ENCODE measurements at places on chromosomes 1 and 21.

GRCh38 chr21:34844013-34844923 lies 175.5 kb downstream of the CLIC6 start:
- no peak overlapping the region for H3K4me3 ChIP-seq
- DNase-seq, result peak; percentile 58
- no peaks in the 10 kb centered on the region for H3K27me3 ChIP-seq

DNA sequence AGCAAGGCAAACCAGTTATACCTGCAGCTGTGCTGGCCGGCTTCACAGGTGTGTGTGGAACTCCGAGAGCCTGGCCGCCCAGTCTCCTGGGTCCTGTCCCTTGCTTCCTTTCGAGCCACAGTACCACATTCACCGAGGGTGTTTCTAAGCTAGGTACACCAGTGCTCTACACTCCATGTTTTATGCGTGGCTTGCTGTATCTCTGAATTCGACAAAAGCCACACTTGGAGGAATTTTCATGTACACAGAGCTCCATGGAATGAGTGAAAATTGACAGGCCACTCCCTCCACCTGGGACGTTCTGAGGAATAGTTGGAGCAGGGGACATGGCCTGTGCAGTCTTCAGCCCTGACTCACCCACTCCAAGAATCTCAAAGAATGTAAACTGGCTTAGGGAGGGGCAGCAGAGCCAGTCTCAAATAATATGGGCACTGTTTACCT lies 14.0 kb downstream of the ETS2 start:
- H3K4me1 ChIP-seq, result peaks cover 6% of the 10 kb centered on the region
- H3K4me3 ChIP-seq, result no peak overlapping the region
- peak; percentile 88 for DNase-seq
- H3K27ac ChIP-seq, result peak overlapping the region; percentile 71
- no peaks in the 10 kb centered on the region for H3K27me3 ChIP-seq

DNA sequence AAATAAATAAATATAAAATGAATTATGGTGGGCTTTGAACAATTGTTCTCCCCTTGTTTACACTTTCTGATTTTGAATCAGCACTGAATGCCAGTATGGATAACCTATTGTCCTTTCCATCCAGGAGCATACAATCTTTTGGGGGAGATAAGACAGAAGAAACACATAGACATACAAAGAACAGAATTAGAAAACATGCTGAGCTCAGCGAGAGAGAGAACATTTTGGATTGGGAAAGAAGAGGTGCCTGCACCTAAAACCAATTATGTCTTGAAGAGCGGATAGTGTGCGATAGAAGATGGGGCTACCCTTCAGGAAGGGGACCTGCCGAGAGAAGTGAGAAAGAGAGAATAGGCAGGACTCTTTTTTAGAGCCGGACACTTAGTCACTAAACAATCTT lies 6.6 kb downstream of the PGM1 start:
- H3K36me3 ChIP-seq, result no peaks in the 10 kb centered on the region
- H3K27me3 ChIP-seq, result no peaks in the 10 kb centered on the region
- H3K4me3 ChIP-seq, result no peak overlapping the region
- no peaks in the 10 kb centered on the region for H3K4me1 ChIP-seq
- no peak for DNase-seq

- peaks cover 6% of the 10 kb centered on the region for H3K4me1 ChIP-seq
- no peak overlapping the region for H3K4me3 ChIP-seq
- H3K27ac ChIP-seq, result no peak overlapping the region
- H3K36me3 ChIP-seq, result no peaks in the 10 kb centered on the region
- no peaks in the 10 kb centered on the region for H3K27me3 ChIP-seq
Observed at GRCh38 chr1:99964806-99965205, 5.0 kb upstream of the SLC35A3 start.

- H3K27ac ChIP-seq, result no peak overlapping the region
- H3K4me1 ChIP-seq, result no peaks in the 10 kb centered on the region
- no peak for DNase-seq
- H3K27me3 ChIP-seq, result no peaks in the 10 kb centered on the region
- no peak overlapping the region for H3K4me3 ChIP-seq
- H3K36me3 ChIP-seq, result no peaks in the 10 kb centered on the region
Observed at GRCh38 chr1:54812801-54813484, 11.8 kb upstream of the TTC22 start.

- no peaks in the 10 kb centered on the region for H3K27me3 ChIP-seq
- DNase-seq, result no peak
Observed at GRCh38 chr1:92872719-92873118, 40.9 kb downstream of the RPL5 start.

DNA sequence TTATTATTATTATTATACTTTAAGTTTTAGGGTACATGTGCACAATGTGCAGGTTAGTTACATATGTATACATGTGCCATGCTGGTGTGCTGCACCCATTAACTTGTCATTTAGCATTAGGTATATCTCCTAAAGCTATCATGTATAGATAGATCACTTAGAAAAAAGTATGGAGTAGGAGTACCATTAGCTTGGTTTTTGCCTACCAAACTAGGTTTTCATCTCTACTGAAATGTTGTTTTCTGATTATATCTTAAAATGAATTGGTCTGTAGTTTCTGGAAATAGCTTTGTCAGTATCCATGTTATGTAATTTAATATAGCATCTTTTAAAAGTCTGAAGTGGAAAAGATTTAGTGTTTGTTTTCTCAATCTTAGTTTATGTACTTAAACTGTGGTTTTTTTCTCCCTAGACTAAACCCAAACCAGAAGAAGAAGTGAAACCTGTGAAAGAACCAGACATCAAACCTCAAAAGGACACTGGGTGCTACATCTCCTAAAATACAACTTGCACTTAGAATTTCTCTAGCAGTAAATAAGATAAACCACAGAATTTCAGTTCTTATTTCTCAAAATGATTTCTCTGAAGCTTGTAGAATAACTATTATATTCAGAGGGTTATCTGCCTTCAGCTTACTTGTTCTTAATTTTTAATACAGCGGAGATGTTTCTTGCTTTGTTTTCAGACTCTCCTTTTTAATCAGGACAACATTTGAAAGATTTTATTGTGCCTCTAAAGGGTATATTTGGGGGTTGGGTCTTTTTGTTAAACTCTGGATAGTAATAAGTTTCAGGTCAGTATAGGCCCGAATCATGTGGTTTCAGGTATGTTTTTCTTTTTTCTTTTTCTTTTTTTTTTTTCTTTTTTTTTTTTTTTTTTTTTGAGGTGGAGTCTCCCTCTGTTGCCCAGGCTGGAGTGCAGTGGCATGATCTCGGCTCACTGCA lies 4.5 kb upstream of the FAM177B start:
- H3K27ac ChIP-seq, result no peak overlapping the region
- peaks cover 7% of the 10 kb centered on the region for H3K36me3 ChIP-seq
- H3K4me3 ChIP-seq, result no peak overlapping the region
- no peaks in the 10 kb centered on the region for H3K27me3 ChIP-seq

DNA sequence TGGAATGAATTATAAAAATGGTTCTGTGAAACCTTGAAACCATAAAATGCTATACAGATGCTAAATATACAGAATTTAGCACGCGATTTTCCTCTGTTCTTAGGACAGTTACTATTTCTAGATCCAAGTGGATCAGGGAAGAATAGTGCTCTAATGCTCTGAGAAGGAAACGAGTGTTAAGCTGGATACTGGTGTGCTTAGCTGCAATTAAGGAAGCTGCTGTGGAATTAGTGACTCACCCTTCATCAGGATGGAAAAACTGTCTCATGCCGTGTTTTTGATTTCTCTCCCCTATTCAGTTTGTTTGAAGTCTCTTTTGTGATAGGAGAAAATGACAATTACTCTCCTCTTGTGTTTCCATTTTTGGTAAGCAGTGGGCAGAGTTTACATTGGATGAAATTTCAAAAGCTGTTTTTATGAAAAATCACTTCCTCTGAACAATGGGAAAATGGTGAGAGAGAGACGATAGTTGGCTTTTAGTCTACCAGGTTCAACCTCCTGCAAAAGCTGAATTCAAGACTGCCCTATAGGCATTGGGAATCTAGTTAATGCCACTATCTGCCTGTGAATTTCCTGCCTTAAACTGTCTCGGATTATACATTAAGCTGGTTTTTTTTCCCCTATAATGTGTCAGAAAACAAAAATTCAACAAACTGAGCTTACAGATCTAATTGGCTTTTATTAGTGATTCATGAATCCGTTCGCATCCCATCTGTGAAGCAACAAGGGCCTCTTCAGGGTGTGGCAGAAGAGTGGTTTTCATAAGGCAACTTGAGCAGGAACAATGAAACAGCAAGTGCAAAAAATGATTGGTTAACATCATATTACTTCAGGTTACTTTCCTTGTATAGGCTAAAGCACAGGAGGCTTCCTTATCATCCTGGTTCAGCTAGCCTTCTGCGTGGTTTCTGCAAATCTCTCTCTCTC lies 179.8 kb downstream of the ST6GALNAC3 start:
- H3K27ac ChIP-seq, result no peak overlapping the region
- H3K27me3 ChIP-seq, result no peaks in the 10 kb centered on the region
- no peaks in the 10 kb centered on the region for H3K36me3 ChIP-seq
- H3K4me1 ChIP-seq, result no peaks in the 10 kb centered on the region
- no peak overlapping the region for H3K4me3 ChIP-seq
- peak; percentile 5 for DNase-seq

- DNase-seq, result peak; percentile 33
- no peaks in the 10 kb centered on the region for H3K27me3 ChIP-seq
- no peak overlapping the region for H3K27ac ChIP-seq
- no peak overlapping the region for H3K4me3 ChIP-seq
Observed at GRCh38 chr1:185500001-185500626, 183.1 kb upstream of the IVNS1ABP start.

DNA sequence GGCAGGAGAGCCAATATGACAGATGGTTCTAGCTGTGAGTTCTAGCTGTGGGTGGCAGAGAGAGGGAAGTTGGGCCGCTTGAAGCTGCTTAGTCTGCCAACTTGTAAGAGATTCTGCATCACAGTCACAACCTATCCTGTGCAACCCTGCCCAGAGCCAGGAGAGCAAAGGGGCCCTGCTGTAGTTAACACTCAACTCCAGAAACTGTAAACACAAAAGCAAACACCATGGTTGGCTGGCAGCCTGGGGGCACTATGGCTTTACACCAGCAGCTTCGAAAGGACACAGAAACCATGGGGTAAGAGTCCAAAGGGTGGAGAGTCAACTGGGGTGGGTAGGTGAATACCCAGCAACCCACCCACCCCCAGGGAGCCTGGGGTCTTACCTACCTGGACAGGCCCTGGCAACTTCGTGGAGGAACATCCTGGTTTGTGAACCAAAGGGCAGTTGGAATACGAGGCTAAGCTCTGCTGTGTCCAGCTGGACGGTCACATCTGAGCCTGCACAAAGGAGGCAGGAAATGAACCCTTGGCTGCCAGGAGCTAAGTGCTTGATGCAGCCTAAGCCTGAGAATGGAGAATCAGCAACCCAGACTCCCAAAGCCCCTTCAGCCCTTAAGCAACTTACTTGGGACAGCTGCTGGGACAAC lies 6.4 kb downstream of the INPP5B start:
- no peaks in the 10 kb centered on the region for H3K4me1 ChIP-seq
- H3K4me3 ChIP-seq, result no peak overlapping the region
- H3K27me3 ChIP-seq, result no peaks in the 10 kb centered on the region
- peaks cover 5% of the 10 kb centered on the region for H3K36me3 ChIP-seq
- H3K27ac ChIP-seq, result no peak overlapping the region

GRCh38 chr1:150972417-150972940 lies 2.2 kb downstream of the CERS2 start:
- DNase-seq, result no peak
- no peak overlapping the region for H3K27ac ChIP-seq
- H3K4me1 ChIP-seq, result peaks cover 33% of the 10 kb centered on the region

GRCh38 chr1:4585216-4585615 lies 69.2 kb upstream of the AJAP1 start:
- no peaks in the 10 kb centered on the region for H3K27me3 ChIP-seq
- no peaks in the 10 kb centered on the region for H3K36me3 ChIP-seq
- H3K27ac ChIP-seq, result no peak overlapping the region
- DNase-seq, result no peak
- no peaks in the 10 kb centered on the region for H3K4me1 ChIP-seq
- no peak overlapping the region for H3K4me3 ChIP-seq

DNA sequence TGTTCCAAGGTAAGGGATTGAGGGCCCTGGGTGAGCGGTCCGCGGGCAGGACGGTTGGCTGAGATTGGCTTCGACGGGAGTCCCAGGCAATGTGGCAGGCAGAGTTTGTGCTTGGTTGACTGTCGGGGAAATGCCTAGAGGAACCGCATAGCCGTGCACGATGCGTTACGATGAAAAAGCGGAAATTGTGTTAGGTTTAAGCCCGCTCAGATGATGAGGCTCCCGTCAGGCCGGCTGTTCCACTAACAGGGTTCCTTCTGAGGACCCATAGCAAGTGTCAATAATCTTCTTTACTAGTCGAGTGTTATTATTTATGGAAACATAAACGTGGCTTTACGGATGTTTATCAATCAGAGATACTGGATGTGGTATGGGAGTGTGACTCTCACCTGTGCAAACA lies 117.8 kb upstream of the COL6A1 start:
- H3K36me3 ChIP-seq, result no peaks in the 10 kb centered on the region
- H3K27me3 ChIP-seq, result no peaks in the 10 kb centered on the region
- no peak for DNase-seq
- H3K27ac ChIP-seq, result no peak overlapping the region
- H3K4me3 ChIP-seq, result no peak overlapping the region

- no peak overlapping the region for H3K27ac ChIP-seq
- peaks cover 2% of the 10 kb centered on the region for H3K4me1 ChIP-seq
- DNase-seq, result no peak
- H3K27me3 ChIP-seq, result no peaks in the 10 kb centered on the region
- no peaks in the 10 kb centered on the region for H3K36me3 ChIP-seq
Observed at GRCh38 chr1:158819461-158820443, 11.4 kb upstream of the MNDA start.

GRCh38 chr21:38327984-38328383 lies 71.2 kb downstream of the KCNJ15 start:
- no peak for DNase-seq
- H3K4me3 ChIP-seq, result no peak overlapping the region
- H3K27ac ChIP-seq, result no peak overlapping the region
- no peaks in the 10 kb centered on the region for H3K27me3 ChIP-seq
- no peaks in the 10 kb centered on the region for H3K36me3 ChIP-seq

DNA sequence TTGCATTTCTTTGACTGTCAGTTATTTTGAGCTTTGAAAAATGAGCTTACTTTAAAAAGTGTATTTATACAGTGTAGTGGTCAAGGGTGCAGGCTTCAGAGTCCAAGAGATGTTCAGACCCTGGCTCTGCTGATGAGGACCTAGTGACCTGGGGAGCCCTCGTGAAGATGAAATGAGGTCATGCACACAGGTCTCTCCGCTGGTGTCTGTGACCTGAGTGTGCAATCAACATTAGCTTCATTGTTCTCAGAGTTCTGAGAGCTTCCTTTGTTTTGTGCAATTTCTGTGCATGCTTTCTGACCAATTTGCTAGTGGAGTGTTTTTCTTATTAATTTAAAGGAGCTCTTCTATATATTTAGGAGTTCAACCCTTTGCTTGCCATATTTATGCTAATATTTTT lies 71.3 kb downstream of the RIPK4 start:
- no peak overlapping the region for H3K4me3 ChIP-seq
- no peak overlapping the region for H3K27ac ChIP-seq
- no peaks in the 10 kb centered on the region for H3K36me3 ChIP-seq
- no peak for DNase-seq

GRCh38 chr1:2125350-2126211 lies 69.0 kb downstream of the FAAP20 start:
- DNase-seq, result no peak
- no peaks in the 10 kb centered on the region for H3K27me3 ChIP-seq
- peaks cover 5% of the 10 kb centered on the region for H3K4me1 ChIP-seq
- H3K36me3 ChIP-seq, result peaks cover 18% of the 10 kb centered on the region
- no peak overlapping the region for H3K4me3 ChIP-seq
